ENCODE measurements at places on chromosomes 1 and 21.

DNA sequence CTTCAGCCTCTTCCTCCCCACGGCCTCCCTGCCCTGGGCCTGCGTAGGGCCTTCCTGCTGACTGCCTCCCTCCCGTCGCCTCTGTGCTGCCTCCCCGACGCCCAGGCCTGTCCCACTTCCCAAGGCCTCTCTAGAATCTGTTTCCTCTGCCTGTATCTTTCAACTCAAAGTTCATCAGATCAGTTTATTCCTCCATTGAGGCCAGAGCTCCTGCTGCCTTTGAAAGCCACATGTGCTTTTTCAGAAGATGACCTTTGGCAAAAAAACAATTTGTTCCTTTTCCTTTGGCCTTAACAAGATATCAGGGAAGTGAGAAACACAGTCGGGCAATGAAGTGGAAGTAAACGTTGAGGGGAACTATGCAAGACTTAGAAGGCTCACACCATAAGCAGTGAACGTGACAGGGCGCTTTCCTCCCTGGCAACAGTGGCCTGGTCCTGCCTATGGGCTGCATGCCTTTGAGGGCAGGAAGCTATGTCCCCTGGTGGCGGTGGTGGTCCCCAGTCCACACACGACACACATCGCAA lies 85.9 kb downstream of the PSMG1 start:
- no peak for DNase-seq

GRCh38 chr1:204031098-204031710 lies 41.7 kb upstream of the SOX13 start:
- DNase-seq = no peak

- DNase-seq = no peak
Measured at GRCh38 chr1:162695687-162696086, 63.4 kb downstream of the DDR2 start.

GRCh38 chr1:159179906-159180305 lies 8.5 kb downstream of the CADM3 start:
- peak; percentile 86 for DNase-seq

DNA sequence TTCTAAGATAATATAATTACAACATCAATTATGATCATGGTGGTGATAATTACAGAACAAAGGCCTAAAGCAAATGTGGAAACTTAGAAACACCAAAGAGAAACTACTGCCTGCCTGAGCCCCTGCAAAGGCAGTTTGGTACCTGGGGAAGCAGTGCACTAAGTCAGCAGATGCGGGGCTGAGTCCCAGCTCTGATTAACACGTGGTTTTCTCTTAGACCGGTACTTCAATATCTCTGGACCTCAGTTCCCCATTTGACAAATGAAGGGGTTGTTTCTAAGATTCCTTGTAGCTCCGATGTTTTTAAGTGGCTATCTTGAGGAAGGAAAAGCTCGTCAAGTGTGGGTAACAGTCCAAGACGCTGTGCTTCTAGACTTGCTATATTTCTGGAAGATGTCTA lies 16.7 kb upstream of the PLEKHA6 start:
- no peak for DNase-seq

DNA sequence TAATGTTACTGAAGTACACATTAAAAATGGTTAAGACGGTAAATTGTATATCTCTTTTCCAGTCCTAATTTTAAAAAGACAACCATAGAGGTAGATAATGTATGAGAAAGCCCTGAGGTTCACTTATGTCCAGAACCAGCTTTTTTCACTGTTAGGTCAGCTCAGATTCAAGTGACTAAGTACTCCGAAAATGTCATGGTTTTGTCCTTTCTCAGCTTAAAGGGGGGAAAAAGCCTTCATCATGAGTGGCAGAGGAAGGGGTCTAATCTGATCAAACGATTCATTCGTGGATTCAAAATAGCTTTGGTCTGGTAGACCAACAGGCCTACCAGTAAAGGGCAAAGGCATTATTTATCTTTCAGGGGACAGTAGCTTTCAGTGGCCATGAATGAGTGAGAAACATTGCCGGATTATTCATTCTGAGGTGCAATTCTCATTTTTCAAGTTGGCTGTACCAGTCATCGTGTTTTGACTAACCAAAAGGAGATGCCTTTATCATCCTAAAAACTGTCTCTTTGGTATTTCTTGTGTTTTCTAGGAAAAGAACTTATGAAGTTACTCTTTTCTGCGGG lies 208.4 kb downstream of the HHIPL2 start:
- DNase-seq = no peak

DNA sequence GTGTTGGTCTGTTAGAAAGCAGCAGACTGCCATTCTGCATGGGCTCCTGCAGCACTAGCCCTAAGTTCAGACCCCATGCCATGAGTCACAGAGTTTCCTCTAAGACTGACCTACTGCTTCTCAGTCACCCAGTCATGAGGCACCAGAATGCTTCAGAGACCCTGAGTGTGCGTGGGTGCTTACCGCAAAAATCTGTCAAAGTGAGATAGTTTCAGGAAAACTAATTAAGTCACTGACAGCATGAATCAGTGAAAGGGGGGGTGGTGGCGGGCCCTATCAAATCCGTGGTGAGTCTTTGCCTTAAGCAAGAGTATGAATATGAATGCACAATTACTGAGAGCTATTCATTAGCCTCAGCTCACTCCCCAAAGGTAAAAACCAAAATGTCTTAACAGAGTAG lies 98.1 kb downstream of the KCTD3 start:
- no peak for DNase-seq

GRCh38 chr1:31368611-31369107 lies 4.2 kb downstream of the FABP3 start:
- DNase-seq = no peak

DNA sequence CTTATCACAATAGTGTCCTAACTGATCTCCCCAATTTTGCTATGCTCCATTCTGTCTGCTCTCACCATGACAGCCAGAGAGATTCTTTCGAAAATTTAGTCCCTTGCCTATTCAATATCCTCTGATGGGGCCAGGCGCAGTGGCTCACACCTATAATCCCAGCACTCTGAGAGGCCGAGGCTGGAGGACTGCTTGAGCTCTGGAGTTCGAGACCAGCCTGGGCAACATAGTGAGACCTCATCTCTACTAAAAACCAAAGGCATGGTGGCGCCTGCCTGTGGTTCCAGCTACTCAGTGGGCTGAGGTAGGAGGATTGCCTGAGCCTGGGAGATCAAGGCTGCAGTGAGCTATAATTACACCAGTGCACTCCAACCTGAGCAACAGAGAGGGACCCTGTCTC lies 16.1 kb upstream of the PDZK1IP1 start:
- DNase-seq = no peak

DNA sequence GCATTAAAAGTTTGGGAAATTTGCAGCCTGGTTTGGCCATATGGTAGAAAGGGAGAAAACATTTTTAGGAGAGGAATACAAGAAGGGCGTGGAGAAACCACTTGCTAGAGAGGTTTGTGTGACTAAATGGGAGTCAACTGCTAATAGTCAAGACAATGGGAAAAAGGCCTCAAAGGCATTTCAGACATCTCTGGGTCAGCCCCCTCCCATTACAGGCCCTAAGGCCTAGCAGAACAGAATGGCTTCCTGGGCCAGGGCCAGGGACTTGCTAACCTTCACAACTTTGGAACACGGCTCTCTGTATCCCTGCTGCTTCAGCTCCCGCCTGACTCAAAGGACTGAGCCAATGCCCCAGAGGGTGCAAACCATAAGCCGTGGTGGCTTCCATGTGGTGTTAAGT lies 752.3 kb upstream of the ADAMTS5 start:
- no peak for DNase-seq

GRCh38 chr1:165717918-165718515 lies 19.7 kb upstream of the ALDH9A1 start:
- peak; percentile 23 for DNase-seq

DNA sequence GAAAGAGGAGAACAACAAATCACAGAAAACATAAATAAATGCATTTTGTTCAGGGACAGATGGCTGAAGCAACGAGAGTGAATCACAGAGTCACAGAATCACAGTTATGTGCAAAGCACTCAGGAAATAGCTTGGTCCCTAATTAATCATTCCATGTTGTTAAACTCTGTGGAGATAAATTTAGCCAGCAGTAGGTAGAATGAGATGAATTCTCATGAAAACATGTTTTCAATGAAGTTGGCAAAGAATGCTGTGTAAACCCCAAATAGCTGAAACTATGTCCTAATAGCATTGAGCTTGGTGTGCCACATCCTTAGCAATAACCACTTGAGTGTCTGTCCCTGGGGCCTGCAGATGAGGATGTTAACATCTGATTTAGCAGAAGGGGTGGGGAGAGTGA lies 20.4 kb downstream of the LEPR start:
- DNase-seq = no peak

- DNase-seq = no peak
Measured at GRCh38 chr1:207331354-207332313, 10.2 kb downstream of the CD55 start.

DNA sequence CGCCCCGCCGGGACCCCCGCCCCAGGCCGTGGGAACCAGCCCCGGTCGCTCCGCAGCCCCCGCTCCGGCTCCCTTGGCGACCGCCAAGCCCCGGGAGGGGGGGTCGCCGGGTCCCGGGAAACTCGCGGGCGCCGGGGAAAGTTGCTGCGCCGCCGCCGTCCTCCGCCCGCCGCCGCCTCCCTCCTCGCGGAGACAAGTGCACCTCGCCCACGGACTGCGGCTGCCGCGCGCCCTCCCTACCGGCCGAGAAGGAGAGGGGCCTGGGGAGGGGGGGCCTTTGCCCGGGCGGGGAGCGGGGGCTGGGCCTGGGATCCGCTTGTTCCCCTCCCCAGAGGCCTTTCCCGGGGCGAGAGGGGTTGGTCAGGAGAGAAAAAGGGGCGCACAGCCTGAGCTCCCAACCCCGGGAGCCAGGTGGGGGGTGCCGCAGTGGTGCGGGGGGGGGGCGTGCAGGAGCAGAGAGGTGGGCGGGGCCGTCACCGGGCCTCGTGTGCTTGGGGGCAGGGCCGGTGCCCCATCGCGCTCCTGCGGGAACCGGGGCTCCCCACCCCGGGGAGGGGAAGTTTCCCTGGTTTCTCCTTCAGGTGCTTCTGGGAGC lies 592 bp downstream of the AGRN start:
- DNase-seq = no peak

DNA sequence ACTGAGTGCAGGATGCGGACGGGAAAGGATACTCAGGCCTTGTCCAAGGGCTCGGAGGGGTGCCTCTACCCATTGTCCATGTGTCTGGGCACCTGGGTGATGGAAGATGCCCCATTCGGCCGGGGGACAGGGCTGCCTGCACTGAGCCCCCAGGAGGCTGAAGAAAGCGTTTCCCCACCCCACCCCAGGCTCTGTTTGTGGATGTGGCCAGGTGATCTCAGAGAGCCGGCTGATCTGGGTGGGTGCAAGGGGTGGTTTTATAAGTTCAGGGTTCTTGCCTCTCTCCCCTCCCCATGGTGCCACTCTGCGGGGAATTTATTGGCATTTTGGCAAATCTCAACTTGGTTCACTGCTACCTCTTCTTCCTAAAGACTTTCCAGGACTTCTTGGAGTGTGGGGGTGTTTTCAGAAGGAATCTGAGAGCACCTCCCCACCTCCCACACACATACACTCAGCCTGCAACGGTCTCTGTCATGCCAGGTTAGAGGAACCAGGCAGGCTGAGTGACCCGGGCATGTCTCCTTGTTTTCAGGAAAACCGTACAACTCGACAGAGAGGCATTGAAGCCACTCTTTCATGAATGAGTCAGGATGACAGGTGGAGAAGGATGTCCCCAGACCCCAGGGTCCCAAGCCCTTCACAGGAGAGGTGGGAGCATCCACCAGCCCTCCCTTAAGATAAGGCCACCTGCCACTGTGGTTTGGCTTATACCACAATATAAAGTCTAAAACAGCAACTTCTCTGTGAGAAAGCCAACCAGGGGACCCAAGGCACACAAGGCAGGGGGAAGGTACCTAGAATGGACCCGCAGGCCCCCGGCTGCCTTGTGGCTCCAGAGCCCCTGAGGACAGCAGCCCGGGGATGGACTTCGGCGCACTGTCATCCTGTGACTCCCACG lies 174.9 kb downstream of the ETS2 start:
- no peak for DNase-seq

GRCh38 chr1:48844187-48844586 lies 67.5 kb upstream of the BEND5 start:
- no peak for DNase-seq

- DNase-seq = no peak
Measured at GRCh38 chr1:42259739-42260064, 75.3 kb downstream of the FOXJ3 start.

DNA sequence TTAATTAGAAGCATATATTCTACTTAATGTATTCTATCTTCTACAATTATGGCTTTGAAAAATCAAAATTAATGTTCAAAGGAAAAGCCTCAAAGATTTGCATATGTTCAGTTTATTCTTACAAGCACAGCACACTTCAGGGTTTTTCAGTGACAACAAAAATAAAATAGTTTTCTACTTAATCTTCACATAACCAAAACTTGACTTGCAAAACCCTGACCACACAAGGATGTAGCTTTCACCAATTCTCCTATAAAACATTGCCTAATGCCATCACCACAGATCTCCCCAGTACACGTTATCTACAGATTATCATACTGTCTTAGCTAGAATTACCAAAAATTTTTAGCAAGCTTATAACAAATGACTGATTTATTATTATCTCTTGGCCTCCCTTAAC lies 23.3 kb downstream of the LPAR3 start:
- DNase-seq = no peak

GRCh38 chr21:46515109-46515508 lies 56.4 kb downstream of the DIP2A start:
- peak; percentile 12 for DNase-seq

- no peak for DNase-seq
Measured at GRCh38 chr1:229716069-229716468, 90.0 kb downstream of the URB2 start.

DNA sequence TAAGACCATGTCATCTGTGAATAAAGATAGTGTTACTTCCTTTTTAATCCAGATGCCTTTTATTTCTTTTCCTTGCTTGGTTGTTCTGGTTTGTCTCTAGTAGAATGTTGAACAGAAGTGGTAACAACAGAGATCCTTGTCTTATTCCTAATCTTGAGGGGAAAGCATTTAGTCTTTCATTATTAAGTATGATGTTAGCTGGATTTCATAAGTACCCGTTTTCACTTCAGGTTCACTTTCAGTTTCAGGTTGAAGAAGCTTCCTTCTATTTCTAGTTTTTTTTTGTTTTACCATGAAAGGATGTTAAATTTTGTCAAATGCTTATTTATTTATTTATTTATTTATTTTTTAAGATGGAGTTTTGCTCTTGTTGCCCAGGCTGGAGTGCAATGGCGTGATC lies 22.3 kb upstream of the AGPAT3 start:
- no peak for DNase-seq

- DNase-seq = no peak
Measured at GRCh38 chr1:44828003-44828651, 14.9 kb downstream of the PTCH2 start.

- no peak for DNase-seq
Measured at GRCh38 chr1:227093309-227093708, 153.2 kb downstream of the COQ8A start.

DNA sequence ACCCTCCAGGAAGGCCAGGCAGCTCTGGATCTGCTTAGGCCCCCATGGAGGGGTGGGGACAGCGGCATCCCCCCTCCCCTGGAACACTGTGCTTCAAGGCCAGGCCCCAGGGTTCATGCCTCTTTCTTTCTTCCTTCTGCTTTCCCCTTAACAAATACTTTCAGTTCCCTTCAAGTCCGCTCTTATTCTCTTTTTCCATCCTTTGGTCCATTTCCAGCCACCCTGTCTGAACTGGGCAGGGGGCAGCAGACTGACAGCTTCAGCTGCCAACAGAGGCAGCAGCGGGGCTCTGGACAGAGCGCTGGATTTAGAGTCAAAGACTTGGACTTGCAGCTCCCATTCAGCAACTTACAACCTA lies 1.1 kb upstream of the CD244 start:
- no peak for DNase-seq
